Liver (tissue), 10 donors: ENCODE measurements at places on chromosomes 12 and 14. TPM values are rescaled to one million over a fixed set of nuclear protein-coding genes. Genes with fewer than 3 reads are reported as not detected.

ACRBP gene
- total RNA-seq = 0.50 TPM

DNA sequence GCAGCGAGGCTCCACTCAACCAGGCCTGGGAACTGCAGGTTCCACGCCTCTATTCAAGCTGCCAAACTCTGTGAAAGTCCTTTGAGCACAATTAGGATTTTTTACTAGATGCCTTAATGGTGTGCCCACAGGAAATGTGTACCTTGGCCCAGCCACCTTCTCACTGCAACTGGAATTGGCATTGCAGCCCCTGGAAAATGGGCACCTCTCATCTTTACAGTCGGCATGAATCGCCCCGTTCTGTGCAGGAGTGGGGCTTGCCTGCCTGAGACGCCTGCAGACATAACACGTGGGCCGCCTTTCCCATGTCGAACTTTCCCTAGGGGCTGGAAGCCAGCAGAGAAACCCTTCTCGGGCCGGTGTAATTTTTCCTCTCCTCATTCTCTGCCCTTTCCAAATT, 42.0 kb upstream of the ELK3 start:
- no peak for DNase-seq

- no peak for DNase-seq
Observed at GRCh38 chr14:71050227-71050823, 143.1 kb downstream of the PCNX1 start.

GRCh38 chr14:74649167-74649566, 37.1 kb upstream of the LTBP2 start:
- DNase-seq = no peak

DNA sequence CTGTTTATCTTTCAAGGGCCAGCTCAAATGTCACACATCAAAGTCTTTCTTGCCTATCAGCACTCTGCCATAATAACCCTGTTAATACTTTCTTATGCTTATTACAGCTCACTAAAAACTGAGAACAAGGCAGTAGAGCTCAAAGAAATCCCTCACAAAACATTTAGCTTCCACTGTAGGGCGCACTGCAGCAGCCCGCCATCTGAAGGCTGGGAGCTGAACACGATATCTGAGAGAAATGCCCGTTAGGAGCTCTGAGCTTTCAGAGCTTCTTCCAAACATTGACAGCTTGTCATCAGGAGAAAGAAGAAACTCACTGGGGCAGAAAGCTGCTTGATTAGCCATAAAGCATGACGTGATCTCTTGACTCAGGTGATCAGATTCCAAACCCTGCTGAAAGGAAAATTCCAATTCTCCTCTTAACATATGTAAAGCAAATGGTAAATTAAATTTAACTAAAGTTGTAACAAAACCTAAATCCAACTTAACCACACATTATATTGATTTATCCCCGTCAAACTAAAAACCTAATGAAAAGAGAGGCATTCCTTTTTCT, 175.7 kb downstream of the C12orf50 start:
- no peak for DNase-seq
